ENCODE measurements at places on chromosomes 7 and 10. TPM values are rescaled to one million over a fixed set of nuclear protein-coding genes. Genes with fewer than 3 reads are reported as not detected.

DNA sequence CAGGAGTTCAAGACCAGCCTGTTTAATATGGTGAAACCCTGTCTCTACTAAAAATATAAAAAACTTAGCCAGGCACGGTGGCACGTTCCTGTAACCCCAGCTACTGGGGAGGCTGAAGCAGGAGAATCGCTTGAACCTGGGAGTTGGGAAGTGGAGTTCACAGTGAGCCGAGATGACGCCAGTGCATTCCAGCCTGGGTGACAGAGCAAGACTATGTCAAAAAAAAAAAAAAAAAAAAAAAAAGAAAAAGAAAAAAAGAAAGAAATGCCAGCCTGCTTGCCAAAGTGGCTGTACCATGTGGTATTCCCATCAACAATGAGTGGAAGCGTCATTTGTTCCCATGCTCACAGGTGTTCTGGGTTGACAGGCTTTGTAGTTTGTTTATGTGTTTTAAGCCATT, 43.3 kb upstream of the NPTX2 start:
- no peak for DNase-seq
- H3K4me1 ChIP-seq: no peaks in the 10 kb centered on the region
- H3K27ac ChIP-seq: no peak overlapping the region
- no peaks in the 10 kb centered on the region for H3K27me3 ChIP-seq

- H3K27me3 ChIP-seq: no peaks in the 10 kb centered on the region
- peaks cover 4% of the 10 kb centered on the region for H3K4me1 ChIP-seq
- no peaks in the 10 kb centered on the region for H3K36me3 ChIP-seq
- no peak overlapping the region for H3K4me3 ChIP-seq
- H3K27ac ChIP-seq: no peak overlapping the region
- DNase-seq: peak; percentile 46
Observed at GRCh38 chr7:101828301-101829020, 11.0 kb downstream of the CUX1 start.

- H3K4me1 ChIP-seq: no peaks in the 10 kb centered on the region
- no peak overlapping the region for H3K27ac ChIP-seq
- H3K36me3 ChIP-seq: no peaks in the 10 kb centered on the region
- no peak overlapping the region for H3K4me3 ChIP-seq
Observed at GRCh38 chr7:49866910-49867309, 93.5 kb downstream of the VWC2 start.

GRCh38 chr10:119026301-119027110, 3.0 kb upstream of the NANOS1 start:
- H3K4me1 ChIP-seq: peaks cover 13% of the 10 kb centered on the region
- no peaks in the 10 kb centered on the region for H3K27me3 ChIP-seq
- no peak overlapping the region for H3K4me3 ChIP-seq

The SAP25 gene
- 6.4 TPM for total RNA-seq

The C7orf57 gene
- not detected for total RNA-seq

The BEND7 gene
- total RNA-seq: 31.1 TPM

The HOXA10 gene
- 0.38 TPM for total RNA-seq

- H3K4me3 ChIP-seq: no peak overlapping the region
- no peaks in the 10 kb centered on the region for H3K27me3 ChIP-seq
- DNase-seq: peak; percentile 89
- peak overlapping the region; percentile 56 for H3K27ac ChIP-seq
Observed at GRCh38 chr10:24383681-24384106, 174.8 kb downstream of the KIAA1217 start.

The CELF2 gene
- total RNA-seq: 110 TPM

- H3K27me3 ChIP-seq: no peaks in the 10 kb centered on the region
- H3K27ac ChIP-seq: no peak overlapping the region
- H3K36me3 ChIP-seq: no peaks in the 10 kb centered on the region
- no peak overlapping the region for H3K4me3 ChIP-seq
- H3K4me1 ChIP-seq: peaks cover 12% of the 10 kb centered on the region
Observed at GRCh38 chr7:116730097-116731022, 58.4 kb downstream of the MET start.

The RALA gene
- total RNA-seq: 53.4 TPM

DNA sequence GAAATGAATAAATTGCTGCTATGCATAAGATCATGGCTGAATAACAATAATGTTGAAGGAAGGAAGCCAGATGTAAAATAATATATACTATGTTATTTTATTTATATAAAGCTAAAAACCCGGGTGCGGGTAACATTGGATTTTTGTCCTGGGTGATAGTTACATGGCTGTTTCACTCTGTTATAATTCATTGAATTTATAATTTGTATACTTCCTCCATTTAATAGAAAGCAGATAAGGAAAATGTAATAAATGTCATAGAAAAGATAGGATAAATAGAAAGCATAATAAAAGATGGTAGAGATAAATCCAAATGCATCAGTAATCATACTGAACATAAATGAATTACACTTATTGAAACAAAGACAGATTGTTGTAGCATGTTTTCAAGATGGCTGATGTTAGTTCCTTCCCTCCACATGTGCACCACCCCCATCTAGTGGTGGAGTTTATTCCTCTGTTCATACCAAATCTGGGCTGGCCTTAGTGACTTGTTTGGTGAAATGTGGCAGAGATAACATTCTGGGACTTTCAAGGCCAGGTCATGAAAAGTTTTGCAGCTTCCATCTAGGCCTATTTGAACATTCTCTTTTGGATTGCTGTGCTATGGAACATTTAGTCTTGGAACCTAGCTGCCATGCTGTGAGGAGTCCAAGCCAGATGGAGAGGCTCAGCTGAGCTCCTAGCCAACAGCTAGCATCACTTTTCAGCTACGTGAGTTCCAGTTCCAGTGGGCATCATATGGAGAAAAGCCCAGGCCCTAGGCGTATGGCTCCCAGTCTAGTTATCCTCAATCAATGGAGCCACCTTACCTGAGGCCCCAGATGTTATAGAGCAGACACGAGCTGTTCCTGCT, 46.9 kb downstream of the AHCYL2 start:
- H3K36me3 ChIP-seq: no peaks in the 10 kb centered on the region
- no peaks in the 10 kb centered on the region for H3K27me3 ChIP-seq
- no peaks in the 10 kb centered on the region for H3K4me1 ChIP-seq
- DNase-seq: no peak

The CCDC172 gene
- not detected for total RNA-seq

DNA sequence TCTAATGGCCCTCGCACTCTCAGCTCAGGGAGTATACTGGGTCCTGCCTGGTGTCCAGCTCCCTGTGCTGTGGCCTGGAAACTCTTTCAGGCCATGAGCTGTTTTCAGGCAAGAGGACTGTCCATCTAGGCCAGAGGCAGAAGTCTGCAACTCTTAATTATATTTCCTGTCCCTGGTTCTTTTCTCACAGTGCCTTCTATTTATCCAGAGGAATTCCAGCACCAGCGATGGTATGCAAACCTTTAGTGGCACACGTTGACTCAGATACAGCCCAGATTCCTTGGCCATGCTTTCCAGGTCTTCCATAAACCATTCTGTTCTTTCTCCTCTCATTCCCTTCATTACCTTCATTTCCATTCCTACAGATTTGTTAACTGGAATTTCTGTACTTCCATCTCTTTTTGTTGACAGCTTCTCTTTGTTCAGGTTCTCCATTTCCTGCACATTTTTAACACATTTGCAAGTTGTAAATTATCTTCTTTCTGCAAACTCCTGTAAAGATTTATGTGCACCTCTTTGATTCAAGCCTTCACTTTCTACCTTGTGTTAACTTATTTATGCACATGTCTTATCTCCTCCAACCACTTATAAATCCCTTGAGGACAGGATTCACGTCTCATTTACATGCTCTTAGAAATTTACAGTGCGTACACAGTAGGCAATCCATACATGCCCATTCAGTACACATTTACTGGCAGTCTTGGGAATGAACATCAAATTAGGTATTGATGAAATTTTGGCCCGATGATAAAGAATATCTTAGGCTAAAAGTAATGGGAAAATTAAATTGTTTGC, 172.1 kb downstream of the CELF2 start:
- no peak for DNase-seq
- H3K27me3 ChIP-seq: no peaks in the 10 kb centered on the region
- H3K36me3 ChIP-seq: peaks cover 13% of the 10 kb centered on the region
- no peak overlapping the region for H3K27ac ChIP-seq
- no peak overlapping the region for H3K4me3 ChIP-seq

DNA sequence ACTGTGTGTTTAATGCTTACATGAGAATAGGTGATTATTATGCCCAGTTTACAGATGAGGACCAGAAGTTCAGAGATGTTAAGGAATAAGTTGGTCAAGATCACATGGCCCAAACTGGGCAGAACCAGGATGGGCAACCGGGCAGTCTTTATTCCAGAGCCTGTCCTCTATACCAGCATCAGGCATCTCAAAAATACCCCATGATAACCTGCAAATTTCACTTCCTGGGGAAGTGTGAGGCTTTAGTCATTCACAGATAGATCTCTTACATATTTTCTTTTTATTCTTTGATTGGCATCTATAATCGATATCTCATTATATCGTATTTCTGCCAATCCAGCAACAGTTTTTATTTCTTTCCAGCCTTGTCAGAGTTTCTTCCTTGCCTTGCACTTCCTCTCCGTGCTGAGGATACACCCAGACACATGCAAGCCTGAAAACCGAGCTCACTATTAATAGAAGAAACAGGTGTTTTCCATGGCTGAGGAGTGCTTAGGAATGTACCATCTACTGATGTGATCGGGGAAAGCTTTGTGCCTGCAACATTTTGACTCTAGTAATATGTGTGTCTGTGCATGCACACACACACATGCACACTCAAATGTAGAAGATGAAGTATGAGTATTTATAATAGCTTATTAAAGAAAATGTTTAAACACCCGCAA, 82.4 kb downstream of the CREM start:
- H3K27ac ChIP-seq: no peak overlapping the region
- H3K4me3 ChIP-seq: no peak overlapping the region
- H3K4me1 ChIP-seq: peaks cover 3% of the 10 kb centered on the region
- DNase-seq: no peak
- H3K27me3 ChIP-seq: no peaks in the 10 kb centered on the region
- no peaks in the 10 kb centered on the region for H3K36me3 ChIP-seq

The CALHM1 gene
- total RNA-seq: not detected

- no peak overlapping the region for H3K4me3 ChIP-seq
- no peaks in the 10 kb centered on the region for H3K4me1 ChIP-seq
- H3K36me3 ChIP-seq: no peaks in the 10 kb centered on the region
- DNase-seq: no peak
- no peaks in the 10 kb centered on the region for H3K27me3 ChIP-seq
Observed at GRCh38 chr10:66218289-66218688, 707.5 kb upstream of the LRRTM3 start.

DNA sequence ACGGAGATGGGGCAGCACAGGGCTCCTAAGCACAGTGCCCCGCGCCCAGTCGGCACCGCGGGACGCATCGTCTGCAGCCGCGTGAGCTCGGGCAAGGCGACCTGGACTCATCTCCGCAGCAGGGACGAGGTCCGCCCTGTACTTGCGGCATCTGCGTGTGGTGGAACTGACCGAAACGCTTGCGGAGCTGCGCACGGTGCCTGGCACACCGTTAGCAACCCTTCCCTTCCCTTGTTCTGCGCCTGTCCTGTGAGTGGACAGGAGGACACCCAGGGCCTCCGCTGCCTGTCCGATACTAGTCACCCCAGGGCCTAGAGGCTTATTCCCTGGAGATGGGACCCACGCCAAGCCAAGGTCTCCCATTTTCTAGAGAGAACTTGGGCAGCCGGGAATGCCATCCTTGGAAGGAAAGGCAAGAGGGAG, 98.5 kb downstream of the WDR11 start:
- DNase-seq: no peak
- H3K36me3 ChIP-seq: no peaks in the 10 kb centered on the region
- H3K4me3 ChIP-seq: peak overlapping the region; percentile 32
- no peak overlapping the region for H3K27ac ChIP-seq
- peaks cover 19% of the 10 kb centered on the region for H3K27me3 ChIP-seq
- H3K4me1 ChIP-seq: no peaks in the 10 kb centered on the region

- H3K27ac ChIP-seq: no peak overlapping the region
- peaks cover 28% of the 10 kb centered on the region for H3K4me1 ChIP-seq
- no peak overlapping the region for H3K4me3 ChIP-seq
- no peak for DNase-seq
Observed at GRCh38 chr10:117541909-117542705, 439 bp upstream of the EMX2 start.

- no peaks in the 10 kb centered on the region for H3K4me1 ChIP-seq
- H3K27ac ChIP-seq: no peak overlapping the region
- H3K27me3 ChIP-seq: no peaks in the 10 kb centered on the region
Observed at GRCh38 chr10:11866199-11866925, 43.2 kb downstream of the PROSER2 start.

DNA sequence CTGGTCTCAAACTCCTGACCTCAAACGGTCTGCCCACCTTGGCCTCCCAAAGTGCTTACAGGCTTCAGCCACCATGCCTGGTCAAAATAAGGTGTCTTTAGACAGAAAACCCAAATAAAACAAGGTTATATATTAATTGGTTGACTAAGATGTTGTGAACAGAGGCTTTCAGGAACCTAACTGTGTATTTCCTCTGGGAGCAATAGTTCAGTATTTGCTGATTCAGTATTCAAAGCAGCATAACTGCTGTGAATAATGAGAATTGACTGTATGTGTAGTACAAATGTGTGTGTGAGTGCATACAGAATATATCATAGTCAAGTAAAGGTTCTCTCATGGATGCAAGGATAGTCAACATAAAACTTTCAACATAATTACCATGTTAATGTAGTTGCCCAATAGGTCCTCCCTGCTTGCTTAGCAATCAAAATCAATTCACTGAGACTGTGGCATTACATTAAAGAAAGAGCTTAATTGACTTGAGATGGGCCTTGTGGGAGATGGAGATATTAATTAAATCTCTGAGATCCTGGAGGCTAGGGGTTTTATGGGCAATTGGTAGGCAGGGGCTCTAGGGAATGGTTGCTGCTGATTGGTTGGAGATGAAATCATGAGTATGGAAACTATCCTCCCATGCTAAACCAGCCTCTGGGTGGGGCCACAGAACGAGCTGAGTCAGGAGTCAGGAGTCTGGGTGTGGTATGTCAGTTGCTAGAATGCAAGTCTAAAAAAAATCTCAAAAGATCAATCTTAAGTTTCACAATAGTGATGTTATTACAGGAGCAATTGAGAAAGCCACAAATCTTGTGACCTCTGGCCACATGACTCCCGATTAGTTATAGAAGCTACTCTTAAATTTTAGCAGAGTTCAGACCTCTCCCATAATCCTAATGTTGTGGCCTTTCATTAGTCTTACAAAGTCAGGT, 162.7 kb downstream of the AKR1D1 start:
- H3K4me3 ChIP-seq: no peak overlapping the region
- H3K27me3 ChIP-seq: no peaks in the 10 kb centered on the region
- no peak for DNase-seq
- H3K36me3 ChIP-seq: no peaks in the 10 kb centered on the region

The CHAT gene
- total RNA-seq: not detected

The GNGT1 gene
- total RNA-seq: not detected

GRCh38 chr10:130659528-130659927, 523.3 kb downstream of the GLRX3 start:
- H3K4me3 ChIP-seq: no peak overlapping the region
- H3K36me3 ChIP-seq: no peaks in the 10 kb centered on the region
- H3K27ac ChIP-seq: no peak overlapping the region
- H3K4me1 ChIP-seq: no peaks in the 10 kb centered on the region
- no peak for DNase-seq

The ARMS2 gene
- not detected for total RNA-seq

Data from upper lobe of right lung (tissue), 1 donor.